ENCODE measurements at places on chromosomes 1 and 21.

DNA sequence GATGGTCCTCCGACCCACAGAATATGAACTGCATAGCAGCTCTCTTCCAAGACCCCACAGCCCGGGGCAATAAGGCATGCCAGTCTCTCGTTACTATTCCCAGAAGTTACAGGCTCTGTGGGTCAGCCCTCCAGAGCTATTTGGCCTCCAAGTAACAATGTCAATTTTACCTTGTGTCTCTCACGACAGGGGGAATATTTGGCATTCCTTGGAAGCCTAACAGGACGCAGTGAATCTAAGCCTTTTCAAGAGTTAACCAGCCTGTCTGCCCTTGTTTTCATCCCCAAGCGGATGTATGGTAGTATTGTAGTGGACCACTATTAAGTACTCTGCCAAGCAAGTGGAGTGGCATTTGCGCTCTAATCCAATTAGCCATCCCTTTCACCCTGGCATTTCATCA, 24.4 kb upstream of the GNG4 start:
- DNase-seq = no peak

DNA sequence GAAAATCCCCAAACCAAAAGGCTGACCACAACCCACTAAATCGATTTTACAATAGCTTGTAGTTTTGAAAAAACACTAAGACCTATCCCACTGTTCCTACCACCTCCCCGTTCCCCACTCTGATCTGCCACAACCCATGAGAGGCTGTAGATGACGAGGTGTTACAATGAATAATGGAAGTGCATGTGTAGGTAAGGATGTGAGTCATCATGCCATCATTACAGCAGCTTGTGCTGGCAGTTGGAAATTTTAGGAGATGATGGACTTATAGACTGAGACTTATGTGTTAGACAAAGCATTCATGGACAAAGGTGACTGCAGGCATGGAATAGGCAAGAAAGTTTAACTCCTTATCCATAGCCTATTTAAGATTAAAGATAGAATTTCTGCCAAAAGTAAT, 184.7 kb upstream of the CACYBP start:
- DNase-seq = no peak

DNA sequence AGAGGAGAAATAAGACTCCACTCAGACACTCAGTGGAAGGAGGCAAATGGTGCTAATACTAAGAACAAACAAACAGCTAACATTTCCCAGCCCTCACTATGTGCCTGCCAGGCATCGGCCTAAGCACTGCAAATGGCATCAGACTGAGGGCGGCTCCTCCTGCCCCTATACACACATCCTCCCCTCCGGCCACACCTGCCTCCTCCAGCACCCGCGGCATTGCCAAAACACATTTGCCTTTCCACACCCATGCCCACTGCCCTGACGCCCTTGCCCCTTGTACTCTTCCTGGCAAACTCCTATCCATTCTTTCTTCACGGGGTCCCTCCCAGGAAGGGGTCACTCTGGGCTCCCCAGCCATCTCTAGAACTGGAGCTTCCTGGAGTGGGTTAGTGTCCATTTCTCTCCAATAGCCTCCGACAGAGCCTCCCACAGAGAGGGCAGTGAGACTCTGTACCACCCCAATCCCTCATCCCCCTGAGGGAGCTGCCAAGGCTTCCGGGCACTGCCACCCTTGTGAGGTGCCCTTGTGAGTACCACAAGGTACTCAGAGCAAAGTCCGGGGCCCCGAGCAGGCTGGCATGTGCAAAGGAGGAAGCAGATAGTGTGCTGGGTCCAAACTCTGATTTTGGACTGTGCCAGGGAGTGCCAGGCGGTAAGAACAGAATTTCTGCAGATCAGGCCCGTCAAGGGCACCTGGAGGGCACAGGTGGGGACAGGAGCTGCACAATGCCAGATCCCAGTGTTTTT, 959 bp downstream of the AKR7A3 start:
- no peak for DNase-seq

GRCh38 chr1:41812051-41812450, 106.7 kb downstream of the HIVEP3 start:
- no peak for DNase-seq

GRCh38 chr21:33427051-33427450, 23.8 kb downstream of the IFNGR2 start:
- no peak for DNase-seq

DNA sequence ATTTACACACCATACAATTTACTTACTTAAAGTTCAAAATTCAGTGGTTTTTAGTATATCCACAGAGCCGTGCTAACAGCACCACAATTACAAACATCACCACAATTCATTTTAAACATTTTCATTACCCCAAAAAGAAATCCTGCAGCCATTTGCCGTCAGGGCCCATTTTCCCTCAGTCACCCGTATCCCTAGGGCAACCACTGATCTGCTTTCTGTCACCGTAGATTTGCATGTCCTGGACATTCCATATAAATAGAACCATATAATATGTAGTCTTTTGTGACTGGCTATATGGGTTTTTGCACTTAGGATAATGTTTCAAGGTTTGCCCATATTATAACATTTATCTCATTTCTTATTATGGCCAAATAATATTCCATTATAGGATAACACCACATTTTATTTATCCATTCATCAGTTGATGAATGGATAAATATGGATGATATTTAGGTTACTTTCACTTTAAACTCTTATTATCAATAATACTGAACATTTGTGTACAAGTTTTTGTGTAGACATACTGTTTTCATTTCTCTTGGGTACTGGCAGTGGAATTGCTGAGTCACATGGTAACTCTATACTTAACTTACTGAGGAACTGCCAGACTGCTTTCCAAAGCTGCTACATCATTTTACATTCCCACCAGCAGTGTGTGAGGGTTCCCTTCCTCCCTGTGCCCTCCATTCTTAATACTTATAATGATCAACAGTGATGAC, 68.9 kb downstream of the ST3GAL3 start:
- DNase-seq = peak; percentile 36

DNA sequence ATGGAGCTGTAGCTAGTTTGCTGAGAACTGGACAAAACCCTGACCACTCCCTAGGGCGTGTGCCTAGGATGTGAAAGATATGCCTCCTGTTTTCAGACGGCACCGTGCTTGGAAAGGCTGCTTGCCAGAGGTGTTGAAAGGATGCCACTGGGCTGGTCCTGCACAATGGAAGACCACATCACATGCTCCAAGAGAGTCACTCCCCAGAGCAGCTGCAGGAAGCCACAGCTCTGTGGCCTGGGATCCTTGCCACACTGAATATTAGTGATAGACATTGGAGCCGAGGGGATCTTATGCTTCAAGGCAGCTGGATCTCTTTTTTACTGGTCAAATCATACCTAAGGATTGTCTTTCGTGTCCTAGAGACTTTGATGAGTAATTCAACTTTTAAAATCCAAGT, 6.6 kb upstream of the APP start:
- DNase-seq = no peak

GRCh38 chr1:90993245-90993644, 28.6 kb downstream of the ZNF644 start:
- no peak for DNase-seq

DNA sequence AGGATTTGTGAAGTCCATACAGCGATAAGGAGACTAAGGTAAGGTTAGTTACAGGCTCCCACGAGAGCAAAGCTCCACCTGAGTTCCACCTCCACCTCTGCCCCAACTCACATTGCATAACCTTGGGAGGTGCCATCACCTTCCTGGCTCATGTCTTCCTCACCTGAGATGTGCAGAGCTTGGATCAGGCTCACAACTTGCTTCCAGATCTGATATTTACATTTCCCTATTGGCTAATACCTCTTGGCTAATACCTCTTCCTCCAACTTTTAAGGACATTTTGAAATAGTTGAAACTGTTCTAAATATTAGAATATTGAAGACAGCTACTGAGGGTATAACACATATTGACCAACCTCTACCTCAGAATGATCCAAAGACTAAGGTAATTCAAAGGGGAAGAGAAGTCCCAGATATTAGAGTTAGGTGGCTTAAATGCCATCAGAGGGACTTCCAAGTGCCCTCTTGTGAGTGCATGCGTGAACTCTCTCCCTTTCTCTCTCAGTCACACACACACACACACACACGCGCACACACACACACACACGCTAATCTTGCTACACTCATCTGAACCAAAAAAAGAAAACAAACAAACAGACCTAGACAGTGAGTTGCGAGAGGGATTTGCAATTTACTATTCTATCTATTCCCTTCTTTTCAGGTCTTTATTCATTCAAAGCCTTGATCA, 134.3 kb downstream of the PLPP3 start:
- DNase-seq = no peak

GRCh38 chr1:239951511-239952140, 140.1 kb upstream of the FMN2 start:
- DNase-seq = no peak

- DNase-seq = no peak
Measured at GRCh38 chr1:173337126-173337525, 130.0 kb upstream of the TNFSF4 start.

DNA sequence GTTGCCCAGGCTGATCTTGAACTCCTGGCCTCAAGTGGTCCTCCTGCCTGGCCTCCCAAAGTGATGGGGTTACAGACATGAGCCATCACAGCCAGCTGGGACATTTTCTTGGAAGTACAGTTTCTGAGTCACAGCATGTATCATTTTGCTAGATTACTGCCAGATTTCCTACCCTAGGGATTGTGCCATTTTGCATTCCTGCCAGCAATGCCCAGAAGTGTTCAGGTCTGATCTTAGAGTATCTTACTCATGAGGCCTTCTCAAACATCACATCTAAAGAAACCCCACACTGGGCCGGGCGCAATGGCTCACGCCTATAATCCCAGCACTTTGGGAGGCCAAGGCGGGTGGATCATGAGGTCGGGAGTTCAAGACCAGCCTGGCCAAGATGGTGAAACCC, 10.2 kb downstream of the BMP8A start:
- DNase-seq = no peak

DNA sequence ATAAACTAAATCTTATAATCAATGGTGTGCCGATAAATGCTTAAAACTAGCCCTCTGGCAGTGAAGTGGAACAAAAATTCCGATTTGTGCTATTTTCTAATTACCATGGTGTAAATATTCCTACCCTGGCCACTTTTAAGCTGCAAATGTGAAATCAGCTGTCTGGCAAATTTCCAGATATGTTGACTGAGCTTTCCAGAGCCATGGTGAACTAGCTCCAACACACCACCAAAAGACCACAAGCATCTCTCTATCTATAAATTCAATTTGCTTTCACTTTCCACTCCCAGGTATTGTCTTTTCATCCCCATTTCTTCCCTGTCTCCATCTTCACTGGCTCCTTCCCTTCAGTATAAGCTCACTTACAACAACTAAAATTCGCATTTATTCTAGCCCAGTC, 152.3 kb upstream of the RGS18 start:
- no peak for DNase-seq

DNA sequence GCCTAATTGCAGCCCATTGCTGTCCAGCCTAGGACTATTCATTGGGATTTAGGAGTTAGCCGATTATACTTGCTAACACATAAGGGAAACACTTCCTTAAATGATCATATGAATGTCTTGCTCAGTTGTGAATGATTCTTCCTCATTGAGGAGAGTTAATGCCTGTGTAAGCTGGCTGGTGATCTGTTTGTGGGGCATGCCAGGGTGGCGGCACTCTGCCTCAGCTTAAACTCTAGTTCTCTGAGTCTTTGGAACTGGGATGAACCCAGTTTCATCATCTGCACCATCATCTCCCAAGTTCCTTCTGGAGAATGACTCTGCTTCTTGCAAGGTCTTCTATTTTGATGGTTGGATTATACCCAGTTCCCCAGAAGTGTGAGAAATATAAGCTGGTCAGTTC, 23.9 kb upstream of the SLAMF6 start:
- no peak for DNase-seq

GRCh38 chr1:175254190-175254589, 61.6 kb upstream of the KIAA0040 start:
- DNase-seq = no peak

GRCh38 chr1:35706846-35707600, 11.7 kb downstream of the C1orf216 start:
- no peak for DNase-seq

DNA sequence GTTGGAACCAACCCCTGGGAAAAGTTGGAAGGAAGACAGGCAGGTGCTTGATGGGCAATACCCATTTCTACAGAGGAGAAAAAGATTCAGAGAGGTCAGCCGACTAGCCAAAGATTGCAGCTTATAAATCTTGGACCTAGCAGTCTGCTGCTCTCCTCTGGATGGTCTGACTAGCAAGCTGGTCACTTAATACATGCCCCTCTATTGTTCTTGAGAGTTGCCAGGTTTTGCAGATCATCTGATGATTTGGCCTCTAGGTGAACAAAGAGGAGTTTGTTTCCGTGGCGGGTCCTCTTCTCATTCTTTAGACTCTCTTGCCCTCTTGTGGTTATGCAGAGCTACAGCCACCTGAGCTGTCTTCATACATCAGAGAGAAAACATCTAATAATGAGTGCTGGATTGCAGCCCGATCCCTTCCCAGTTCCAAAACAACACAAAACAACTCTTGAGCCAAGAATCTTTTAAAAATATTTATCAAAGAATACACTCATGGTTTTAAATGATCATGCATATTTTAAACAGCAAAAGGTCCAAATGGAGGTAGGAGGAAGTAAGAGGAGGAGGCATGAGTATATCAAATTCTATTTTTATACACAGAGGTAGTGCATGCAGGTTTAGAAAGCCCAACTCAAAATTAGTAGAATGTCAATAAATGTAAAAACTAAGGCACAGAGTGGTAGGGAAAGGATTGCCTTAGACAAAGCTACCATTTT, 115.7 kb downstream of the SLC30A10 start:
- no peak for DNase-seq

DNA sequence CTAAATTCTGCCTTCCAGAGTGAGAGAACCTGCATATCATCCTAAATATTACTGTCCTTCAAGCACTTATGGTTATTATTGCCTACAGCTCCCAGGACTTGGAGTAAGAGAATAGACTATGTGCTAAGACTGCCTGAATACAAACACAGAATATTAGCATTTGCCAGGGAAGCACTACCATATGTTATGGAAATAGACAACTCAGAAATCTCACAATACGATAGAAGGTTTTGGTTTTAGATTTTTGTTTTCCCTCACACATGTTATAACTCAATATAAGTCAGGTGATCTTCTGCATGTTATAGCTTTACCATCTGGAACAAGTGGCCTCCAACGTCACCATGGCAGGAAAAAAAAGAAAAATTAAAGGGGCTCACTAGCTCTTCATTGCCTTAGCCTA, 413.9 kb downstream of the LRRIQ3 start:
- no peak for DNase-seq

GRCh38 chr1:169538998-169539871, 47.0 kb downstream of the F5 start:
- DNase-seq = peak; percentile 59

DNA sequence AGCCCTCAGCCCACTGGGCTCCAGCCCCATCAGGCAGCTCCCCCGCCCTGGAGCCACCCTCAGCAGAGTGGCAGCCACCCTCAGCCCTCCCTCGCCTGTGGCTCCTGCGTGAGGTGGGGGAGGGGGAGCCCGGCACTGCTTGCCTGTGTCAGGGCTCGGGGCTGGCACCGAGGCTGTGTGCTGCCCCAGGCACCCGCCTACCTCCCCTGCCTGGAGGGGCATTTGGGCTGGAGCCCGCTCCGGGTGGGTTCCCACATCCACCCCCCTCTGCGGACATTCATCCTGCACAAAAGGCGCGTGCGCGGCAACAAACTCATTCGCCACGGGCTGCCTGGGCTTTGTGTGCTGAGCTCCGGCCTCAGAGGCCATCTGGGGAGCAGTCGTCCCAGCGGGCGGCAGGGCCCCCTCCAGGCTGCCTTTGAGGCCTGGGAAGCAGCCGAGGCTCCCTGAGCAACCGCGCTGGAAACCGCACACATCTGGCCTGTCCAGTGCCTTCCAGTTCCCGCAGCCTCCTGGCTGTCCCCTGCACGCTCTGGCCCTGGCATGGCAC, 12.6 kb upstream of the TNFRSF14 start:
- DNase-seq = no peak

GRCh38 chr1:12353981-12354380, 124.2 kb downstream of the VPS13D start:
- DNase-seq = no peak
